ENCODE measurements at places on chromosomes 7 and 10.

GRCh38 chr7:112986256-112987031, 100.2 kb downstream of the GPR85 start:
- DNase-seq: peak; percentile 52

GRCh38 chr7:42161719-42162118, 75.3 kb downstream of the GLI3 start:
- DNase-seq: no peak

GRCh38 chr7:47472444-47473157, 109.3 kb downstream of the TNS3 start:
- no peak for DNase-seq

GRCh38 chr10:44696496-44696895, 214.6 kb upstream of the TMEM72 start:
- DNase-seq: peak; percentile 95

DNA sequence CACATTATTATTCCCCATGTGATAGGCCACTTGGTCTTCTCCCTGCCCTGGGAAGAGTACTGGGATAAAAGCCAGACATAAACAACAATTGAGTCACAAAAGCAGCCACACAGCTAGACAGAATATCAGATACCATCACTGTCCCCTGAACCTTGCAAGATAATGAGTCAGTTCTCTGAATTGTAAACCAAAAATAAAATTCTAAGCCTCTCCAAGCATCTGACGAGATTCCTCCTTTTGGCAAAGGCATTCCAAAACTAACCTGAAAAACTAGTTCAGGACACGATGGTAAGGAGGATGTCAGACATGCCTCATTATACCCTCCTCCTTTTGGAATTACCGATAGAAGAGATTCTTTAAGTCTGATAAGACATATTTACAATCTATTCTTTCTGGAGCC, 450.7 kb downstream of the HTR7 start:
- DNase-seq: peak; percentile 75

DNA sequence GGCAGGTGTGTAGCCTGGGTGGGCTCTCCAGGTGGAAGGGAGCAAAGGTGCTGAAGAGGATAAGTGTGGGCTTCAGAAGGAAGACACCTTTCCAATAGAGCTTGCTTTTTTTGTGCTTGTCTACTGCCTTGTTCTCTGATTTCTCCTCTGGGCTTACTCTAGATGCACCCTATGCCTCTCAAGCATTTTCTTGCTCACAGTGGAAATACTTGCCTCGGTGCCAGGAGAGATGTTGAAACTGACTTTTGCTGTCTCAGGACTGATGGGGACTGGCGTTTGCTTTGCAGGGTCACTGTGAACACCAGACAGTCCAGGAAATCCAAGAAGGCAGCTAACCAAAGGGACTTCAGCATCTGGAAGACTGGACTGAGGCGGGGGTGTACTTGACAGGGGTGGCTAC, 187.9 kb downstream of the SNX10 start:
- no peak for DNase-seq

- DNase-seq: no peak
Observed at GRCh38 chr7:115559877-115560276, 470.7 kb downstream of the TFEC start.

DNA sequence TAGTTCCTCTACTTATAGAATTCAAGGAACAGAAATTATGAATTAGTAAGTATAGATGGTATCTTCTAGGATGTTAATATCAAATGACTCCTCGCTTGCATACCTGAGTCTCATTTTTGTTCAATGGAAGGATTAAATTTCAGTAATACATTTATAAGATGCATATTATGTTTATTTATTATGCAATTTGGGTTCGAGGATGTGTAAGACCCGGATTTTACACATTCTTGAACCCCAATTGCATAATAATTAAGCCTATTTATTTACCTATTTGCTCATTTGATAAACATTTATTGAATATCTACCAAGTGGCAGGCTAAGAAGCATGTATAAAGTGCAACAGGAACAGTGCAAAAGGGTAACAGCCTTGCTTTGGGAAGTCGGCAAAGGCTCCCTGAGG, 52.6 kb downstream of the ICA1 start:
- DNase-seq: no peak

- no peak for DNase-seq
Observed at GRCh38 chr7:63038987-63039386, 959.7 kb upstream of the ZNF722 start.

DNA sequence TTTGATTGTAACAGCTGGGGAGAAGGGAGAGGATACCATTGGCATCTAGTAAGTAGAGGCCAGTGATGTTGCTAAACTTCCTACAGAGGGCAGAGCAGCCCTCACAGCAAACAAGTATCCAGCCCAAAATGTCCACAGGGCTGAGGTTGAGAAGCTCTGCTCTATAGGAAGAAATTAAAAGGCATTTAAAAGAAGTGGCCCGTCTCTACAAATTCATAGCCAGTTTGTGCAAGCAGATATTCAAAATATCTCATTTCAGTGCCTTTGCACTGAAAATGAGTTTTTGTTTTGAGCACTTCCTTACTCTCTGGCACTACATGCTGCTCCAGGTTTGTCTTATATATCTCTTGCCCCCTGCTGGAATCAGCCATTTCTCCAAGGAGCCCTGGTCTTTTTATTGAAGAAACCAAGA, 330.0 kb downstream of the BBS9 start:
- peak; percentile 61 for DNase-seq

- DNase-seq: peak; percentile 36
Observed at GRCh38 chr7:102138676-102139075, 148.0 kb upstream of the SH2B2 start.
